ENCODE measurements at places on chromosomes 7 and 10. TPM values are rescaled to one million over a fixed set of nuclear protein-coding genes. Genes with fewer than 3 reads are reported as not detected.

The OR6V1 gene
- not detected for total RNA-seq

The ANKRD22 gene
- 3.1 TPM for total RNA-seq

The C10orf88 gene
- 6.6 TPM for total RNA-seq

The RSU1 gene
- 49.3 TPM for total RNA-seq

The PRSS37 gene
- not detected for total RNA-seq

The LBX1 gene
- total RNA-seq: not detected

The HELLS gene
- total RNA-seq: 9.8 TPM

DNA sequence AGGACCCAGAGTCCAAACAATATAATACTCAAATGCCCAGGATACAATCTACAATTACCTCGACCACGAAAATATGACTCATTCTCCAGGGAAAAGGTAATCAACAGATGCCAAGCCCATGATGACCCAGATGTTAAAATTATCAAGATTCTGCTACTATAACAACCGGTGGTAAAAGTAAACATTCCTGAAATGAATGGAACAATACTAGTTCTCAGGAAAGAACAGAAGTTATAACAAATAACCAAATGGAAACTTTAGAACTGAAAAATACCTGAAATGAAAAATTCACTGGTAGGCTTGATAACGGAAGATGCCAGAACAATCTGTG, 34.1 kb upstream of the GUSB start:
- DNase-seq: no peak

DNA sequence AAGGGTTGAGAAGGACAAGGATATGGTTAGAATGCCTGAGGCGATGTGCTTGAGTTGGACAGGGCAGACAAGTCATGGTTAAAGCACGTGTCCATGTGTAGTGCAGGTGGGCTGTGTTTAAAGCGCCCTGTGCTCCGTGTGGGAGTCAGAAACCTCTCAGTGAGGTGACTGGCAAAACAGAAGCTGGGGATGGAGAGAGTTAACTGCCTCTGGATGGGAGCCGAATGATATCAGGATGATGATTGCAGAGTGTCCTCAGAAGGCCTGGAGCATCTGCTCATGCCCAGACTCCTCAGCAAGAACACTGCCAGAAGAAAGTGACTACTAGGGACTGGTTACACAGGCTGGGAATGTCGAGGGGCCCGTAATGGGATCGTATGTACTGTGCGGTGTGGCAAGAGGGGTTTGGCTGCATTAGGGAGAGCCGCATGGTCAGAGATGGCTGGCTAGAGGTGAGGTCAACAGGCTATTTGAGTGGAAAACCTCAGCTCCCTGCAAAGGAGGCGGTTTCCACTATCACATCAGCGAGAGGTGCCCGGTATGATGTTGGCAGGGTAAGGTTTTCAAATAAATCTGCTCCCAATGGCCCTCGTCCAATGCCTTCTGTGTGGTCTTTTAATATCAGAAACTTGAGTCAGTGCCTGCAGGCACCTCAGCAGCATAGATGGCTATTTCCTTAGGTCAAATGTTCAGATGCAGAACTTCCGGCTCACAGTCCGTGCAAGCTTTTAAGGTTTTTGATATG, 26.1 kb upstream of the MRC1 start:
- DNase-seq: no peak

DNA sequence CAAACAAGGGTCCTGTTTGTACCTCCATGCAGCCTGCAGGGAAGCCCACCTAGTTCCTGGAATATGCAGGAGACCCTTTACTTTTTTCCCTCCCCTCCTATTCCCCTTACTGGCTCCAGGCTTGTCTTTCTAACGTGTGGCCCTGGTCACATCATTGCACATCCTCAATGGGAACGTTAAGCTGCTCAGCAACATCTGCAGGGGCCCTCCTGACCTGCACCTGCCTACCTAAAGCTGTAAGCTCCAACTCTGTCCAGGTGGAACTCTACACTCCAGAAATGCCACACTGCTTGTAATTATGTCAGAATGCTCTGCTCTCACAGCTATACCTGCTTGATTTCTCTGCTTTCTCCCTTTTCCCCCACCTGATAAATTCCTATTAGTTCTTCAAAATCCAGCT, 72.1 kb downstream of the ARMC3 start:
- no peak for DNase-seq

- DNase-seq: no peak
Observed at GRCh38 chr10:119379466-119380071, 162.9 kb downstream of the RGS10 start.

DNA sequence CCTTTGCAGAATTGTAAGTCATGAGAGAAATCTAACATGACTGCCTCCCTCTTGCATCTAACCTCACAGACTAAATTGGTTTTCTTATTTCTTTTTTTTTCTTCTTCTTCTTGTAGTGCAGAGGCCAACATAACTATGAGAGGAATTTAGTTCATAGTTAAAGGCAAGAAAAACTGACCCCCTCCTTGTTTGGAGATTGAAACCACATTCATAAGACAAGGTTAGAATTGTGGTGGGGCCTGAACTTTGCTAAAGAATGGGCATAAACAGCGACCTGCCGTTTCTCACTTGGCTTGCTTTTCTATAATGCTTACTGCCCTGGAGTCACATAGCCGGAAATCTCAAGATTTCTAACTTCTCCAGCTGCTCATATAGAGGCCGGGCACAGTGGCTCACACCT, 2.4 kb upstream of the POLM start:
- DNase-seq: no peak

- no peak for DNase-seq
Observed at GRCh38 chr10:106795619-106796018, 368.9 kb downstream of the SORCS1 start.

- DNase-seq: no peak
Observed at GRCh38 chr7:24842449-24843241, 85.4 kb upstream of the GSDME start.

DNA sequence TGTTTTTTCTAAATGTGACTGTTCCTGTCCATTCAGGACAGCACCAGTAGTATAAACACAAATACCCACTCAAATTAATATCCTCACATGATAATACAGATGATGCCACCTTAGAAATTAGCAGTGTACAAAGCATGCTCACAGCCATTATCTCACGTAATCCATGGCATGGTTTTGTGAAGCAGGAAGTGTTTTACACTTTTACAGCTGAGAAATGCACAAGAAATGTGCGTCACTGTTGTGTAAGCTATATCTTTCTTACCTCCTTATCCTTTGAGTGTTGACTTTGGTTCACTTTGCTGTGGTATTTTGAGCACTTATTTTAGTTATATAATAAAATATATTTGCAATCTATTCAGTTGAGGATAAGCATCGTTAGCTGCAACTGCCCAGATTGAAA, 31.6 kb downstream of the NKX2-3 start:
- DNase-seq: no peak

- DNase-seq: no peak
Observed at GRCh38 chr7:115674467-115675024, 356.0 kb downstream of the TFEC start.

GRCh38 chr7:94700926-94701554, 45.1 kb upstream of the SGCE start:
- DNase-seq: no peak

GRCh38 chr10:130351466-130352290, 215.5 kb downstream of the GLRX3 start:
- DNase-seq: no peak

DNA sequence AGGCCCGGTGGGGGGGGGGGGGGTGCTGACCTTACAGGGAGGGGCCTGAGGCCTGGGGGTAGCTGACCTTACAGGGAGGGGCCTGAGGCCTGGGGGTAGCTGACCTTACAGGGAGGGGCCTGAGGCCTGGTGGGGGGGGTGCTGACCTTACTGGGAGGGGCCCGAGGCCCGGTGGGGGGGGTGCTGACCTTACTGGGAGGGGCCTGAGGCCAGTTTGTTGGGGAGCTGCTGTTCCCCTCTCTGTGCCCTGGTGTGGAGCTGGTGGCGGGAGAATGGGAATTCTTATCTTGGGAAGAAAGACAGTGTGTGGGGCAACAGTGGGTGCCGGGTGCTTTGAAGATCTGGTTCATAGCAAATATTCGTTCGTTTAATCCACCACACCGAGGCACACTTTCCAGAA, 46.6 kb upstream of the CFAP46 start:
- no peak for DNase-seq

DNA sequence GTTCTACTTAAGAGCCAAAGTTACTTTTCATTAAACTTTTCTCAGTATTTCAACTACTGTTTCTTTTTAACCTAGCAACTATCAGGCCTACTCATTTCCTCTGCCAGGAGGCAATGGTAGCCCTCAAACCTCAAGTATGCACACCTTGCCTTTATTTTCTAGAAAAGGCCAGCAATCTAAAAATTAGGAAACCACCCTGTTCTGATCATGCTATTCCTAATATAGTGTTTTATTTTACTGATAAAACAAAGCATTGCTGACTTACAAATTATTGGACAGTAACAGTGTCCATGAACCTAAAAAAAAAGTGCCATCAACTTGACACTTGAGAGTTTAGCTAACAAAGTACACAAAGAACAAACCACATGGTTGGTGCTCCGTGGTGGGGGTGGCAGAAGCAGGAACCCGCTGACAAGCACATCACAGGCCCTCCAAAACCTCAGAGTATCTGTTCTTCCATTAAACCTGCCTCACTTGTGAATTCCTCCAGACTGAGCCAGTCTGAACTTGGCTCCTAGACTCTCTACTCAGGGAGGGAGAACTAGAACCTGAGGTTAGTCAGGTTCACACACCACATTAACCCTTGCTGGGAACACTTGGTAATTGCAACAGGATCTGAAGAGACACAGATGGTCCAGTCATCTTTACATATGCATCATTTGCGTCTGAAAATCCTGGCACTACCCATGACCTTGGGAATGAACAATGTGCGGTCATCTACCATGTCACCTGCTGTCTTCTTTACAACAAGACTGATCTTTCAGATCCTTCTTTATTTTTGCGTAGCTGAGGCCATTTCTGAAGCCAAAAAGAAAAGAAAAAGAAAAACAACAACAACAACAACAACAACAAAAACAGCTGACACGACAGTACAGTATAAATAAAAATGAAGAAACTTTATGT, 31.9 kb downstream of the PIP4K2A start:
- no peak for DNase-seq

- no peak for DNase-seq
Observed at GRCh38 chr10:130037169-130037661, 73.1 kb upstream of the EBF3 start.

DNA sequence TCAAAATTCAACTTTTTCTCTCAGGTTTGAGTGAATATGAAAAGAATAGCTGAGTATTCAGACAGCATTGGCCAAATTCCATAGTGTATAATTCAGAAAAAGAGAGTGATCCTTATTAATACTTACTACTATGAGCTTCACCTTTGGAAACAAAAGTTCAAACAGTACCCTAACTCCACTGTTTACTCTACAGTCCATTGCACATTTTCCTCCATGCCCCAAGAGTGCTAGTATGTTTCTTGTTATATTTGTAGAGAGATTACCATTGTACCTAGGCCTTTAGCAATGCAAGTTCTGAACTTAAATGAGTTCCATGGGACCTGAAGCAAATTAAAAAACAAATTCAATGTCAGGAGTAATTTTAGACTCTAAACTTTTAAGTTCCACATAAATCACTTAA, 48.1 kb downstream of the MAGI2 start:
- no peak for DNase-seq

DNA sequence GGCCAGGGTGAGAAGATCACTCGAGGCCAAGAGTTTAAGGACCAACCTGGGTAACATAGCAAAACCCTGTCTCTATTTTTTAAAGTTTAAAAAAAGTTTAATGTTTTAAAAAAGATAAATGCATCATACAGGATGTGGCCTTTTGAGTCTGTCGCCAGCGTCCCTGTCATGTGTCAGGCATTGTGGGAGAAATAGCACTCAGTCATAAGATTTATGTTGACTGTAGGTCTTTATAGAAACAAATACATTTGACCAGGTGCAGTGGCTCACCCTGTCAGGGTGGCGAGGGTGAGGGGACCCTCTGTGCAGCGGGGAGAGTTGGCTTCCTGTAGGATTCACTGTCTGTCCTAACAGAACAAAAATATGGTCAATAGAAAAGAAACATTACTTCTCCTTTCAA, 63.5 kb upstream of the SH2B2 start:
- no peak for DNase-seq

- no peak for DNase-seq
Observed at GRCh38 chr10:101670635-101671034, 24.3 kb downstream of the FBXW4 start.

DNA sequence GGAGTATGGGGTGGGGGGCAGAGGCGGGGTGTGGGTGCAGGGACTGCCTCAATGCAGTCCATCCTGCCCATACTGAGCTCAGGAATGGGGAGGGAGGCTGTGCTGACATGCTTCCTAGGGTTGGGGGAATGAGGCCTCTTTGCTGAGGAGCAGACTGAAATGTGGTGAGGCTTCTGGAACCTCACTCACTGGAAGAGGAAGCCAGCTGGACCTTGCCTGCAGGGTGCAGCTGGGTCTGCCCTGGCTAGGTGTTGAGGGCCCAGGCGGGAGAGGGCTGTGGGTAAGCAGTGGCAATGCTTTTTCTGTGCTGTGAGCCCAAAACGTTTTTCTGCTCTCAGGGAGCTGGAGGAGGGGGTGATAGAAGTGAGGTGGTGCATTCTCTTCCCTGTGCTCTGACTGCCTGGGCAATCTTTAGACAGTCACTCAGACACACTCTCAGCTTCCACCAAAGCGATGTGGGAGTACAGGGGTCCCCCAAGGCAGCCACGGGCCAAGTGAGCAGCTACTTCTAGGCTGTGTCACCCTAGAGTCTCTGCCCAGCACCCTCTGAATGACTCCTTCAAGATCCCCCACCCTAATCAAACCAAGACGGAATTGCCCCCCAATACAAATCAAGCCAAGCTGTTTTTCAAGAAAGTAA, 41.1 kb upstream of the BMPR1A start:
- DNase-seq: no peak

DNA sequence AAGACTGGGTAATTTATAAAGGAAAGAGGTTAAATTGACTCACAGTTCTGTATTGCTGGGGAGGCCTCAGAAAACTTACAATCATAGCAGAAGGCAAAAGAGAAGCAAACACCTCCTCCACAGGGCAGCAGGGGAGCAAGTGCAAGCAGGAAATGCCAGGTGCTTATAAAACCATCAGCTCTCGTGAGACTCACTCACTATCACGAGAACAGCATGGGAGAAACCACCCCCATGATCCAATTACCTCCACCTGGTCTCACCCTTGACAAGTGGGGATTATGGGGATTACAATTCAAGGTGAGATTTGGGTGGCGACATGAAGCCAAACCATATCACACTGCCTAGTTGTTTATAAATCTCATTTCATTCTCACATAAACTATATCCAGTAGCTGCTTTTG, 28.0 kb upstream of the CPN1 start:
- DNase-seq: no peak

GRCh38 chr10:86267286-86268195, 99.1 kb downstream of the GRID1 start:
- no peak for DNase-seq

- peak; percentile 59 for DNase-seq
Observed at GRCh38 chr10:46106410-46107255, 60.6 kb upstream of the MSMB start.

All from prostate gland (tissue), 2 donors.